Motor neuron (in vitro differentiated cells): ENCODE measurements at places on chromosomes 13 and 19. TPM values are rescaled to one million over a fixed set of nuclear protein-coding genes. Genes with fewer than 3 reads are reported as not detected.

GRCh38 chr13:49071341-49071937 is 95.7 kb downstream of the FNDC3A start:
- no peak for ATAC-seq

GRCh38 chr19:31141301-31141700 is 207.9 kb downstream of the TSHZ3 start:
- ATAC-seq: no peak

DNA sequence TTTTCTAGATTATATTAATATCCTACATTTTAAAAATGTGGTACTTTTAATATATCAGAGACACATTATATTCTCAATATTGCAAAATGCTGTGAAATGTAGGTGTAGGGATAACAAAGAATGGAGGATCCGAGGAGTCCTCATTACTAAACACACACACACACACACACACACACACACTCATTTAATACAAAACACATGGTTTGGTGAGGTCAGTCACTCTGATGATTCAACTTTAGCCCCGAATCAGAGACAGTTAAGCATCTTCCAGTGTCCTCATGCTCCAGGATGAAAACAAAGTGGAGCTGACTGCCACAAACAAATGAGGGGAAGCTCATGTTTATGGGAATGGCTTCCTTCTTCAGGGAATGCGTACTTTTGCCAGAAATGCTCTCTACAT is 147.5 kb downstream of the CYSLTR2 start:
- ATAC-seq: no peak

DNA sequence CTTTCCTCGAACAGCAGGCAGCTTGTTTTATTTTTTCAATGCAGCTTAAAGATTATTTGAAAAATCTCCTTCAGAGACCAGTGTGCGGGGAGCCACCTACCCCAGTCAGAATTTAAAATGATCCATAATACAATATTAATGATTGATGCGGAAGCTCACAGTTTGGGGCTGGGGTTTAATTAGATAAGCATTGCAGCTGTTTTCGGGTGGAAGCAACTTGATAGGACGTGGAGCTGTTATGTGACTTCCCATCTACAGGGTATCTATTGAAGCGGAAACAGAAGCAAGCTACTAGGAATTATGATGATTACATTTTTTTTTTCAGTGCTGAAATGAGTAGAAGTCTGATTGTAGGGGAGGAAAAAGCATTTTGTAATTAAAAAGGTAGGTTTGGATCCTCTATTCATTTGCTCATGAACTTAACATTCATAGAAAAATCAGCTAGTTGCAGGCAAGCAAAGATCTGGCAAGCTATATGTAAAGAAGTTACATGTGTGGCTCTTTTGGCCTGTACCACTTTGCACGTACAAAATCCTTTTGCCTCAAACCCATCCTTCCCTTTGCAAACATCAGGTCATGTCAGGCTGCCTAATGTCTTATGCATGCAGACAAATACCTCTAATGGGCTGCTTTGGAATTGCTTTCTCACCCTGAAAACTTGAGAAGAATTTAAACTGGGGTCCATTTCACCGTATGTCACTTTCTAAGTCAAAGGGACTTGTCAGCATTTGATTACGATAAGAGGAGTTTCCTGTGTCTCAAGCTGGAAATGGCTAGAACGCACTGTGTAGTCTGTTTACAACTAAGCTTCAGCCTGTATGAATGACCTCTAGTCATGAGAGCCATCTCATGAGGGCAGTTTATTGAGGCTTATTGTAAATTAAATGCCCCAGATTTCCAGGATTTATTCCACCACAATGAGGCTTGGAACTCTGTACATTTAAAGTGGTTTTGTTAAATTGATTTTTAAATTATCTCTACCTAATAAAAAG is 267.1 kb upstream of the TMTC4 start:
- ATAC-seq: peak; percentile 70

CTXN1 gene
- 9.9 and 15.6 TPM in 2 replicates for total RNA-seq

PTH2 gene
- total RNA-seq: not detected in 2 replicates

FFAR1 gene
- 0.43 and 0.49 TPM in 2 replicates for total RNA-seq
